ENCODE measurements at places on chromosomes 4 and X. TPM values are rescaled to one million over a fixed set of nuclear protein-coding genes. Genes with fewer than 3 reads are reported as not detected.

SYTL5 gene
- total RNA-seq = 11.5 TPM

GRCh38 chr4:110005461-110006056, 92.9 kb downstream of the EGF start:
- peak; percentile 30 for DNase-seq

- DNase-seq = no peak
These were observed 2.4 kb downstream of the RAB33A start for GRCh38 chrX:130174045-130174704.

ENOX2 gene
- 19.9 TPM for total RNA-seq

GRCh38 chrX:7146703-7147412, 654 bp upstream of the STS start:
- peak; percentile 69 for DNase-seq

DNA sequence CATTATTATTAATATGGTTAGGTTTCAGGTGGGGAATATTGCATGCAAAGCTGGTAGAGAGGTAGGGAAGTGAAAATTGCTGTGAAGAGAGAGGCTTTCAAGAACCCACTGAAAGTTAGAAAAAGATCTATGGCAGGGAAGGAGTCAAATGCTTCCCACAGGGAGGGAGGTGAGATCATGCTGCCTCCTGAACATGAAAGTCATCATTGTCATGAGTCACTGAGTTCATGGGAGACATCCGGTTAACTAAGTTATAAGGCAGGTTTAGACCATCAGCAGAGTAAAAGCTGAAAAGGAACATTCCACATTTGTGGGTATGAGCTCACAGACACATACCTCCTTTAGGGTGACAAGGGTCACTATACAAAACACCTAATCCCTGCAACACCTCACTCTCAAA, 16.2 kb downstream of the GATB start:
- DNase-seq = no peak

All from mucosa of descending colon (tissue), 3 donors.